Iris pigment epithelial cell (primary cell): ENCODE measurements at places on chromosomes 11 and 22.

DNA sequence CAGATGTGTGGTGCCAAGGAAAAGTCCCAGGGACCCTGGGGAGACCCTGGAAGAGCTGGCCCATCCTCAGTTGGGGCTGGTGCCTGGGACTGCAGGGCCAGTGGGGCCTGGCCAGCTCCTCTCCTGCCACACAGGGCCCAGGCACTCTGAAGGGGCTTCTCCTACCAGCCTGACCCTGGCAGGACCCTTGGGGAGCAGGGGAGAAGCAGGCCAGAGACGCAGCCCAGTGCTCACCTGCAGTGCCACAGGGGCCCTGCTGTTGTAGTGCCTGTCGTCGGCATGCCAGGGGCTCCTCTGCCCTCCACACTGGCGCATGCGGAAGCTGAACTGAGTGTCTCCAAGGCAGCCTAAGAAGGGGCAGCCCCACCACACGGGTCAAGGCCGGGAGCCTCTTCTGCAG is 9.1 kb downstream of the DENND6B start:
- no peak for DNase-seq

GRCh38 chr11:41803895-41804294 is 344.4 kb upstream of the LRRC4C start:
- no peak for DNase-seq

- DNase-seq: peak; percentile 90
These were observed 5.7 kb downstream of the PATE2 start for GRCh38 chr11:125772834-125773505.

- DNase-seq: no peak
These were observed 86.5 kb upstream of the SYN3 start for GRCh38 chr22:33144721-33145120.

DNA sequence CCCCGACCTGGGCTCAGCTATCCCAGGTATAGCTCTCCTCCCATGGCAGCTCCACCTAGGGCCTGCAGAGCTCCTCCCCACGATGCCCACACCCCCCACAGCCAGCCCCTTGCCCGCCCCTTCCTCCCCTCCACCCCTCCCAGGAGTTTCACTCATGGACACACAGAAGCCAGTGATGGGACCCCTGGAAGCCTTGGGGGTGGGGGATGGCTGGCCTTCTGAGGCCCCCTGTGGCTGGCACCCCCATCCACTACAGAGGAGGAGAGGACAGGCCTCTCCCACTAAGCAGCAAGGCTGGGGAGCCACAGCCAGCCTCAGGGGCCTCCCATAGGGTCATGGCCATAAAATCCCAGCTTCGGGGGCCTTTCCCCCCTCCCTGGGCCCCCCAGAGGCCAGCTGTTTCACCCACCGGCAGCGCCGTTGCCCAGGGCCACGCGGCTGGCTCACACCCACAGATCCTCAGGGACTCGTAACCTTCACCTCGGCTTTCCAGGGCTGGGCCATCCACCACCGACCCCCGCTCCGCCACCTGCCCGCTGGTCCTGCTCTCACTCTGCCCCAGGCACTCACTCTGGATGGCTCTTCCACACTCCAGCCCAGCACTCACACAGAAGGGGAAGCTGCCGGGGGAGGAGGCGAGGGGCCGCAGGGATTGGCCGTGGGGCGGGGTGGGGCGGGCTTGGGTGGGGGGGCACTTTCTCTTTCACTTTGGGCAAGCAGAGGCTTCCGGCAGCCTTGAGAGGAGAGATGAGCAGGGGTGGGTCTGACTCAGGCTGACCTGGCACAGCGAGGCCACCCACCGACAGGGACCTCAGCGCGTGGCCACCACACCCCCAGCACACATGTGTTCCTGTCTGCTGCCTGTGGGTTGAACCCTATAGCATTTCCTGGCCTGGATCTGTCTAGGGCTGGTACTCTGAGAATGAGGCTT is 2.2 kb downstream of the SLC25A22 start:
- peak; percentile 87 for DNase-seq

DNA sequence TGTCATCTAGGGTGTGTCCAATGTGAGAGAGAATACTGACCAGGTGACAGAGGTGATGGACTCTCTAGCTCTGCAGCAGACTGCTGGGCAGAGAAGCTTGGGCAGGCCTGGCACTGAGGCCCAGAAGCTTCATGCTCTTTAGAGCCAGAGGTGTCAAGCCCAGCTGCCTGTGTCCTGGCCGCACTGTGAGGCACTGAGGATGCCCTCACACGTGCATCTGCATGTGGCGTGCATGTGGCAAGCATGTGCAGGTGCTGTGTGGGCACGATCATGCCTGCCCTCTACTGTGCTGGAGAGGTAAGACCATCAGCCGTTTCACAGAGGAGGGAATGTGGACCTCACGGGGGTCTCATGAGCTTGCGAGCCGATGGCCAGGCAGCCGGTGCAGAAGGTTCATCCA is 15.8 kb upstream of the TXNRD2 start:
- no peak for DNase-seq

- peak; percentile 57 for DNase-seq
These were observed 2.3 kb downstream of the CCDC86 start for GRCh38 chr11:60844045-60844869.

DNA sequence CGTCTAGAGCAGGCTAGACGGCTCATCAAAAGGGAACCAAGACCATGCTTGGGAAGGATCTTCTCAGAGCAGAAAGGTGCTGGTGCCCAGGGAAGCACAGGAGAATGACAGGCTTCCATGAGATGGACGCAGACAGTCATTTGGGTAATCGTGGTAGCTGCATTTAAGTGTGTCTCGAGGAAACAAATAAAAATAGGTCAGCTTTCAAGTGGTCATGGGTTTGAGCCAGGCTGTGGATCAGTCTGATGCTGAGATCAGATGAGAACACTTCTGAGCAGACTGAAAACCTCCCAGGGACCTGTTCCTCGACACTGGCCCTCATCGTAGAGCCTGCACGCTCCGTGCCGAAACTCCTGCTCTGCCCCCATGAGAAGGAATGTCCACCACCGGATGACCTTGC is 4.7 kb downstream of the CARS1 start:
- no peak for DNase-seq

DNA sequence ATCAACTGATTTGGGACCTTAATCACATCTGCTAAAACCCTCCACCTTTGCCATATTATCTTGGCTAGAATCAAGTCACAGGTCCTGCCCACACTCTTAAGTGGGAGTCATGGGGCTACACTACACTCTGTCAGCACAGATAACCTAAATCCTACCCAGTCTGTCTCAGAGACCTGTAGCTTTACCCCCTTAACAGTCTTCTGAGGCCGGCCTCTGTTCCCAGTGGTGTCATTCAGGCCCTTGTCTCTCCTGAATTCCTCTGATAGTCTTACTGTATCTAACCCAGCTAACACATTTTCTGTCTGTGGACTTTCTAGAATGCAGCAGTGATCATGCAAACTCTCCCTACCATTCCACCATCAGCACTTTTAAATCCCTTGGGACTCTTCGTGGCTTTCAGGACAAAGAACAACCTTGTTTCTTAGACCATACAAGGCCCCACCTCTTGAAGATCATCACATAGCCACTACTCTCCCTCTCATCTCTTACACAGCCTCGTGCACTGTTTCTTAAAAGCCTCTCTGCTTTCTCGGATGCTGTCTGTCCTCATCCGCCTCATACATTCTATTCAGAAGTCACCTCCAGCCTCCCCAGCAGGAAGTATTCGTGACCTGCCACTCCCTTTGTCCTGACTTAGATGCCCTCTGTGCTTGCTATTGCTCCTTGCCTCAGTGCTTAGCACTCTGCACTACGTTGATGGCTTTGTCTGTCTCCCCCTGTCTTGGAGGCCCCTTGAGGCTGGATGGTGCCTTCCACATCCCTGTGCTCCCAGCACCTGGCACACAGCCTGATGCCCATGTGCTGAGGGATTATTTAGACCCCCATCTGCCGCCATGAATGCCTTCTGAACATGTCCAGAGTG is 57.9 kb downstream of the PANX1 start:
- no peak for DNase-seq

- peak; percentile 47 for DNase-seq
These were observed 34.6 kb upstream of the MMP13 start for GRCh38 chr11:102990145-102990544.

DNA sequence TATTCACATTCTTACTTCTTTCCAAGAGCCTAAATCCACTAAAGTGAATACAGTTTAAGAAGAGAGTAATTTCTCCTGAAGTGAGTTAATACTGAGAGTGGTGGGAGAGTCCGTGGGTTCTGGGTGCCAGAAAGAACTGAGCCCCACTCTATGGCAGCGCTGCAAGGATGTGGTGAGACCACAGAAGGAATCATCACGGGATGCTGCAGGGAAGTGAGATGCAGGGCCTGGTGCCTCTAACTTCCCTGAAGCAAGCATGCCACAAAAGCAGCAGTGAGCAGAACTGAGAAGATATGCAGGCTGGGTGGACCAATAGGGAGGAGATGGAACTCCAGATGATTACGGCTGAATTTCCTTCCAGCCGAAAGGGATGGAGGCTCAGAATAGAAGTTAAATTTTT is 5.0 kb upstream of the MMP12 start:
- DNase-seq: no peak

DNA sequence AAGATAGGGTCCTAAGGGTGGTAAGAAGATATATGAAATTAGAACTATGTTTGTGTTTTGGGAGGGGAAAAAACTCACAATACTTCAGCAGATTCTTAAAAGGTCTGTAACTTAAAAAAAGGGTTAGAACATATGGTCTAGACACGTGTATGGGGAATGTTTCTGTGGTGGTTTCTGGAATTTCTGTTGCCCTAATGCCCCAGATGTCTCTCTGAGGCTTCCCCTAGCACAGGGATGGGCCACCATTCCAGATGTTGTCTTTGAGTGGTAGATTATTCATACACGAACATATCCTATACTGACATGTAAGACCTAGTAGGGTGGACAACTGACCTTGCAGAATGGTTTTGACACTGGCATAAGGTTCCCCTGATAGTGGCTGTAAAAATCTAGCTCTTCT is 26.2 kb downstream of the EHF start:
- DNase-seq: no peak

GRCh38 chr11:72832301-72833082 is 18.3 kb downstream of the ATG16L2 start:
- no peak for DNase-seq

DNA sequence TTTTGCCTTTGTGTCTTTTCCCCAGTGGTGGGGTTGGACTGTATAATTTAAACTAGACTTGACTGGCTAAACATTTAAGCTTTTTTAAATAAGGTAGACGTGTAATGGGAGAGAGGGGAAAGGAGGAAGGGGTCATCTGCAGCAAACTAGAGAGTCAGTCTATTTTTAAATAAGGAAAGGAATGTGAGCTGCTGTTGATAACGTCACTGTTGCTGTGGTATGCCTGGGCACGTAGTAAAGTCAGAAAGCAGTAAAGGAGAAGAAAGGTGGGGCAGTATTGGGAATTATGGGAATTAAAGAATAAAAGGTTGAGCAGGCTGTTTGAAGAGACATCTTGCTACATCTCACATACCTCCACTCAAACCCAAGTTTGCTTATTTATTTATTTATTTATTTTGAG is 80.4 kb upstream of the FSHB start:
- no peak for DNase-seq

DNA sequence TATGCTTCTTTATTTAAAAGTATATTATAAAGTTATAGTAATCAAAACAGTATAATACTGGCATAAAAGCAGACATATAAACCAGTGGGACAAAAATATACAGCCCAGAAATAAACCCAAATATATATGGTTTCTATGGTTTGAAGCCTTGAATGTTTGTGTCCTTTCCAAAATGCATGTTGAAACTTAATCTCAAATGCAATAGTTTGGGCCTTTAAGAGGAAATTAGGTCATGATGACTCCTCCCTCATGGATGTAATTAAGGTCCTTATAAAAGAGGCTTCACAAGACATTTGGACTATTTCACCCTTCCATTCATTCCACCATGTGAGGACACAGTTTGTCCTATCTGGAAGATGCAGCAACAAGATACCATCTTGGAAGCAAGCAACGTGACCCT is at the start of gene MS4A6E:
Gene MS4A6E (plus strand): TSS at position 301 of the 400 bp plus-strand sequence. CDS start 7,641 bp downstream, outside the sequence.
- no peak for DNase-seq

DNA sequence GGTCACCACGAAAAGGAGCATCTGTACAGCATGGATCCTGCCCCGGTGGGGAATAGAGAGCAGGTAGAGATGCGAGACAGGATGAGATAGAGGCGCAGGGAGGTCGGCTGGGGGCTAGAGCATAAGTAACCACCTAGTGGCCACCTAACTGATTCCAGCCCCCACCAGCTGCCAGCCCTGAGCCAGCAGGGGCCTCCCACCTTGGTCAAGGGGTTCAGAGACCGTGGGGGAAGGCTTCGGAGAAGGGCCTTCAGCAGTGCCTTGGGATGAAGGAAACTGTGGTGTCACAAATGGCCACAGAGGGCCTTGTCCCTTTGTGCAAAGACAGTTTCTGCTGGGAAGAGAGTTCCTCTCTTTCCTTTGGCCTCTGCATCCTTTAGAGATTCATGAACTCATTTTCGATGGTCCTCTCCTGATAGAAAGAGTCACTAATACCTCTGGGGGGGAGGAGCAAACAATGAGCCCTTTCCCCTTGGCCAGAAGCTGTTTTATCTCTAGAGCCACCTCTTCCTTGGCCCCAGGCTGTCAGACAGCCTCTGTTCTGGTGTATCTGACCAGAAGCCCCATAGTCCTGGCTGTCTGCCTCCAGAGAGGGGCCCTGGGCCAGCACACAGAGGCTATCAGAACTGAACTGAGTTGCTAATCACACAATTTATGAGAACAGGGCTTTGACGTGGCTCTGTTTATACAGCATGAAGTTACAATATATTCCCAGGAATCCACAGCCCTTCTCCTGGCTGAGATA is 146.0 kb downstream of the PARVA start:
- no peak for DNase-seq

DNA sequence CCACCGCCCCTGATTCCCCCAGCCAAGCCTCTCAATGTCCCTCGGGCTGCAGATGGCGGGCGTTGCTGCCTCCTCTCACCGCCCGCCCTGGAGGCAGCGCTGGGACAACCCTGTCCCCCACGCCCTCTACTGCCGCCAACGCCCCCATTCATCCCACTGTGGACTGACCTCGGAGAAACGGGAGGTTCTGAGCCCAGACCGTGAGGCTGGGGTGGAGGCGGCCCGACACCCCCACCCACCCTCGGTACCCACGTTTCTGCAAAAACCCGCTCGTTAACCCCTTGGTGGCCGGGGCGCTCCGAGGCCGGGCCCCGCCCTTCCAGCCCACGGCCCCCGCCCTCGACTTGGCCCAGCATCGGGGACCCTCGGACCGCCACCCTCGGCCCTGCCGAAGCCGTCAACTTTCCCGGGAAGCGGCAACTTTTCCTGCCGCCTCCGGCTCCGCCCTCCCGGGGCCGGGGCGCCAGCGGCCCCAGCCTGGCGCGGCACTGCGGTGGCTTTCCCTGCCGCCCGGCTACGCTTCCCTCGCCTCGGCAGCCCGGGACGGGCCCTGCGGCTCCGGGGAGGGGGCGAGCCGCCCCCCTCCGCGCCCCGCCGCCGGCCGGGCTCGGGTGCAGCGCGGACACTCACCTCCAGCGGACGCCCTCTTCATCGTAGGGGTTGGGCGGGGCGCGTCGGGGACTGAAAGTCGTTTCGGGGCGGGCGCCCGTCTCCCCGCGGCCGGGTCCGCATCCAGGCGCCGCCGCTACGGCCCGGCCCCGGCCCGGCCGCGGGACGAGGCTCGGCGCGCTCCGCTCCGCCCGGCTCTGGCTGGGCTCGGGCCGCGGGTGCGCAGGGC is 458 bp downstream of the RTN4R start:
- DNase-seq: no peak

GRCh38 chr11:30016588-30017363 is at the start of gene KCNA4:
TSS of gene KCNA4 (minus strand) at chr11:30017030. CDS start at chr11:30012678, 4,352 bp downstream.
- DNase-seq: peak; percentile 3
